ENCODE measurements at places on chromosomes 5 and 9.
A peak's percentile ranks its signal among the peaks of the same experiment; 100 is the strongest.

GRCh38 chr5:145161391-145161790, 673.8 kb downstream of the PRELID2 start:
- peak; percentile 31 for DNase-seq

DNA sequence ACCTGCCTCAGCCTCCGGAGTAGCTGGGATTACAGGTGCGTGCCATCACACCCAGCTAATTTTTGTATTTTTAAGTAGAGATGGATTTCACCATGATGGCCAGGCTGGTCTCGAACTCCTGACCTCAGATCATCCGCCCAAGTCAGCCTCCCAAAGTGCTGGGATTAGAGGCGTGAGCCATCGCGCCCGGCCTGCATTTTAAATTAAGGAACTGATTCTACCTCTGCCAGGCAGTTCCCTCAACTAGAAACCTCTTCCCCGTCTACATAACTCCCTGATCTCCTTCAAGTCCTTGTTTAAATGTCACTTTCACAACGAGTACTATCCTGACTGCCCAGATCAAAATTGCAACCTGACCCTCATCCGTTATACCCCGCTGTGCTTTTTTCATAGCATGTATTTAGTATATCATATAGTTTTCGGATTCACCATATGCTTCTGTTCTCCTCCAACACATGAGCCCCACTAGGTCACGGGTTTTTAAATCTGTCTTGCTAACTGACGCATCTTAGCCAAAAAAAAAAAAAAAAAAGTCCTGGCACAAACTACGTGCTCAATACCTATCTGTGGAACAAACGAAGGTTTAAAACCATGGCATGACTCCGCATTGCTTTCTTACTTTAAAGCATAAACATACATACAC, 858 bp upstream of the SOWAHA start:
- DNase-seq = no peak

GRCh38 chr5:141558150-141558549, 60.6 kb downstream of the DIAPH1 start:
- DNase-seq = no peak

- DNase-seq = no peak
Measured at GRCh38 chr5:88544671-88545070, 276.0 kb upstream of the TMEM161B start.

DNA sequence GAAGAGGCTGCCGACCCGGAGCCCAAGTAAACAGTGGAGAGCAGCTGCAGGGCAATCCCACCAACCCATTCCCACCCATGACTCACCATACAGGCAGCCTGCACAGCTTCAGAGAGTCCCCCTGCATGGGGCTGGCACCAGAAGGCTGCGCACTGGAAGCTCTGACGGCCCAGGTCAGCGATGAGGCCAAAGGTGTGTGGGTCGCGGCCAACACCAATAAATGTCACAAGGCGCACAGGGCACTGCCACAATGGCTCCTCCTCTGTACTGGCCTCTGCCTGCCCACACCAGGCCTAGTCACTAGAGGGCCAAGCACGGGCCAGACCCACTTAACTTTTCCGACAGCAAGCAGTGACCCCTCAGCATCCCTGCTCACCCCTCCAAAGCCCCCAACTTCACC, 3.0 kb upstream of the SRA1 start:
- DNase-seq = no peak

DNA sequence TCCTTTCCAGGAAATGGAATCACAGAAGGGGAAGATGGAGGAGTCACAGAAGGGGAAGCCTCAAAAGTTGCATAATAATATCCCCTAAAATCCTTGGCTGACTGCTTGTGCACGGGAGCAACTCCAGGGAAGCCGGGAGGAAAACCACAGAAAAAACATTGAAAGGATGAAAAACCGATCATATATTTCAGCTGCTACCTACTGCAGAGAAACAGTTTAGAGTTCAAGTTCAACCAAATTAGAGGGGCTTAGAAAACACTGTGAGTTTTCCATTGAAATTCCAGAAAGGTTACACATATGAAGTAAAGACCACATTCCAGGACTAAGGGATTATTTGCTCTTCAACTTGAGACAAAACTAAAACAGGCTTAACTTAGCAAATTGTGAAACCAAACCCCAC, 37.6 kb upstream of the MTAP start:
- no peak for DNase-seq

DNA sequence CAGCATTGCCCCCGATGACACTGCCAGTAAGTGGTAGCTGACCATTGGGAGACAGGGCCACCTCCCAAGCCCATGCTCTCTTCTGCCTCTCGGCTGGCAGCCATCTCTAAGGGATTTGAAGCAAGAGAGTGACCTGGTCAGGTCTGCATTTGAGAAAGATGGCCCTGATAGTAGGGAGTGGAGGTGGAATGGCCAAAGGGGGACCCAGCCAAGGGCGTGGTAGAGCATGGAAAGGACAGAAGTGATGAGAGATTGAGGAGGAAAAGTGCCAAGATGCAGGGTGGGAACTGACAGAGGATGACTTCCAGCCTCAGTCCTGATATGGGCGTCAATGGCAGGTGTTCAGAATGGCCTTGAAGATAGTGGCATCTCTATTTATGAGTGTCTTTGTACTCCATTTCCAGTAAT, 9.0 kb downstream of the ABL1 start:
- DNase-seq = no peak

GRCh38 chr5:124790895-124791732, 44.7 kb upstream of the ZNF608 start:
- peak; percentile 49 for DNase-seq

- no peak for DNase-seq
Measured at GRCh38 chr9:133105461-133105770, 15.6 kb downstream of the RALGDS start.

GRCh38 chr5:3237276-3237868, 358.3 kb upstream of the IRX1 start:
- no peak for DNase-seq

GRCh38 chr5:158937381-158937952, 162.2 kb downstream of the EBF1 start:
- DNase-seq = no peak

- no peak for DNase-seq
Measured at GRCh38 chr5:170186856-170187255, 45.9 kb upstream of the C5orf58 start.

DNA sequence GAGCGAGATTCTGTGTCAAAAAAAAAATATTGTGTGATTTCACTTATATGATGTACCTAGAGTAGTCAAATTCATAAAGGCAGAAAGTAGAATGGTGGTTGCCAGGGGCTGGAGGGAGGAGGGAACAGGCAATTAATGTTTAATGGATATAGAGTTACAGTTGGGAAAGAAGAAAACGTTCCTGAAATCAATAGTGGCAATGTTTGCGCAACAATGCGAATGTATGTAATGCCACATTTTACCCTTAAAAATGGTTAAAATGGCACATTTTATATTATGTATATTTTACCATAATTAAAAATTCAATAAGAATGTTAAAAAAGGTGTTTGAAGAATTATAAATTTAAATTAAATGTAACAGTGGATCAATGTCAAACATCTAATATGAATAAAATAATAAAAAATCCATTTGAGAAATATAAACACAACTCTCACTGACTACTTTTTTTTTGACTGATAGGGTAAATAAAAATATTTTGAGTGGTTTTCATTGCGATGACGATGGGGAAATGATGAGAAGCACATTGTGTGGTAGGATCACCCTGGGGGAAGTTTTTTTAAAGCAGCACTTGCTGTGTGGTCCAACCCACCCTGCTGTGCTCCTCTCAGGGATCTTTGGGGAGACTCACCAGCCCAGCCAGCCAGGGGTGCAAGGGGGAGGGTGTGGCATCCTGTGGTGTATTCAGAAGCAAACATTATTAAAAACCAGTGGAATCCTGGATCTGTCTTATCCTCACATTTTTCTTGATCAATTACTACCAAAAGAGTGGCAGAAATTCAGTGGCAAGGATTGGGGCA, 4.3 kb downstream of the FYB1 start:
- no peak for DNase-seq

GRCh38 chr9:125145425-125145824, 2.1 kb upstream of the SCAI start:
- DNase-seq = no peak

GRCh38 chr5:122981846-122982245, 54.7 kb downstream of the PPIC start:
- DNase-seq = no peak

GRCh38 chr9:7770111-7770510, 29.5 kb downstream of the DMAC1 start:
- no peak for DNase-seq

- DNase-seq = no peak
Measured at GRCh38 chr5:167696558-167697314, 594.7 kb upstream of the WWC1 start.

GRCh38 chr9:78031893-78032729, 500 bp upstream of the GNAQ start:
- peak; percentile 87 for DNase-seq

- no peak for DNase-seq
Measured at GRCh38 chr5:180069589-180070247, 1.8 kb downstream of the RNF130 start.

- DNase-seq = no peak
Measured at GRCh38 chr5:153496835-153497234, 6.4 kb downstream of the GRIA1 start.

DNA sequence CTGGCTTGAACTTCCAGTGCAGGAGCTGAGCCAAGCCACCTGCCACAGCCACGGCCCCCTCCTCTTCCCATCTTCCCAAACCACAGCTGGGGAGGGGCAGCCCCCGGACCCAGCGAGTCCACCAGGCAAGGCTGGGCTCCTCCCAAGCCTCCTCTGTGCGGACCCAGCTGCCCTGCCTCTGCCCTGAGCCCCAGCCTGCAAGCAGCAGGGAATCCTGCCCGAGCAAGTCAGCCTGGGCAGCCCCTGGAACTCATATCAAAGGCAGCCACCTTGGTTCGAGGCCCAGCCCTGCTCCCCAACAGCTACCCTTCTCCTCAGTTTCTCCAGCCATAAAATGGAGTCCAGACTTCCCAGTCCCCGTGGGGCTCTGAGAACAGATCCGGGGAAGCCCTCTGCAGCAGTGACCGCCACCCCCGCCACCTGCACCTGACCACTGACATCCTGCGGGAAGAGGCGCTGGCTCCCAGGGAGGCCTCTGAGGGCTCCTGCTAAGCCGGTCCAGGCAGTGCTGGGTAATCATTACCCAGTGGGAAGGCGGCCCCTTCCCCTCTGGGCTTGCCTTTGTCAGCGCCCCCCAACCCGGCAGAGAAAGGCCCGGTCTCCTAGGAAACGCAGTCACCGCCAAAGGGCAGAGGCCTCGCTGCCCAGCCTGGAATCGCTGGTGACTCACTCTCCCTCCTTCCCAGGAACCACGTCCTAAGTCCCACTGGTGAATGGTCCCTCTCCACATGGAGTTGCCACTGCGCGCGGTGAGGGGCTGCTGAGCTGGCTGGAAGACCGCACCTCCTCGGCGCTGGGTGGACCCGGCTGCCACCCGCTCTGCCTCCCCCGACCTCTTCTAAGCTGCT, 1.5 kb downstream of the VAV2 start:
- peak; percentile 19 for DNase-seq

- no peak for DNase-seq
Measured at GRCh38 chr9:90423661-90424193, 218.9 kb downstream of the DIRAS2 start.

DNA sequence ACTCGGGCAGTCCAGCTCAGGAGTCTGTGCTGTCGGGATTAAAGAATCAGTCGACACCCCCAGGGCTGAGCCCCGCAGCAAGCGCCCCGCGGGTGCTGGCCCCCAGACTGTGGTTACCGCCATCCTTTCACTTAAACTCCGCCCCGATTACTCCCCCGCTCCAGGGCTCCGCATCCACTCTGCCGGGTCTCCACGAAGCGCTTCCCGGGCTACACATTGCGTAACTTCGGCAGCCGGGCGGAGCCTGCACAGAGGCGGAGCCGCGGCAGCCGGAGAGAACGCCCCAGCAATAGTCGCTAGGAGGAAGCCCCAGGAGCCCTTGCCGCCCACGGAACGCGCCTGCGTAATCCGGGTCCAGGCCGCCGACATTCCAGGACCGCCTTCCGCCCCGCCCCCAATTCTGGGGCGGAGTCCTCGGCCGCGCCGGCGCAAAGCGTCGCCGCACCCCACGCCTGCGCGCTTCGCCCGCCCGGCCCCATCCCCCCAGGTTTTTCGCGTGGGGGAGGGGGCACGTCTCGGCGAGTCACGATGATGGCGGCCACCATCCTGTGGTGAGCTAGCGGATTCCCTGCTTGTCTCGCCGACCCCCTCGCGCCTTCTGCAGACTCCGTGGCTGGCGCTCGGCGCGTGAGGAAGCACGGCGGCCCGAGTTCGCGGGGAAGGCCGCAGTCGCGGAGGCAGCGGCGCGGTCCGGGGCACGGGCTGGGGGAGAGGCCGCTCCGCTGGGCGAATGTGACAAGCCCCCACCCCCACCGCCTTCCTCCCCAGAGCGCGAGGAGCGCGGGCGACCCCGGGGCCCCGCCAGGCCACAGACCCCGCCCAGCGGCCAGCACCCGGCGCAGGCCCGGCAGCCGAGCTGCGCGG, at the start of gene RAD23B:
TSS of gene RAD23B (plus strand) at position 521 of the 864 bp plus-strand sequence. CDS start 351 bp downstream, outside the sequence.
- peak; percentile 98 for DNase-seq

- no peak for DNase-seq
Measured at GRCh38 chr5:72451741-72452505, 55.3 kb downstream of the ZNF366 start.

- DNase-seq = no peak
Measured at GRCh38 chr9:111078391-111079038, 40.2 kb upstream of the LPAR1 start.

DNA sequence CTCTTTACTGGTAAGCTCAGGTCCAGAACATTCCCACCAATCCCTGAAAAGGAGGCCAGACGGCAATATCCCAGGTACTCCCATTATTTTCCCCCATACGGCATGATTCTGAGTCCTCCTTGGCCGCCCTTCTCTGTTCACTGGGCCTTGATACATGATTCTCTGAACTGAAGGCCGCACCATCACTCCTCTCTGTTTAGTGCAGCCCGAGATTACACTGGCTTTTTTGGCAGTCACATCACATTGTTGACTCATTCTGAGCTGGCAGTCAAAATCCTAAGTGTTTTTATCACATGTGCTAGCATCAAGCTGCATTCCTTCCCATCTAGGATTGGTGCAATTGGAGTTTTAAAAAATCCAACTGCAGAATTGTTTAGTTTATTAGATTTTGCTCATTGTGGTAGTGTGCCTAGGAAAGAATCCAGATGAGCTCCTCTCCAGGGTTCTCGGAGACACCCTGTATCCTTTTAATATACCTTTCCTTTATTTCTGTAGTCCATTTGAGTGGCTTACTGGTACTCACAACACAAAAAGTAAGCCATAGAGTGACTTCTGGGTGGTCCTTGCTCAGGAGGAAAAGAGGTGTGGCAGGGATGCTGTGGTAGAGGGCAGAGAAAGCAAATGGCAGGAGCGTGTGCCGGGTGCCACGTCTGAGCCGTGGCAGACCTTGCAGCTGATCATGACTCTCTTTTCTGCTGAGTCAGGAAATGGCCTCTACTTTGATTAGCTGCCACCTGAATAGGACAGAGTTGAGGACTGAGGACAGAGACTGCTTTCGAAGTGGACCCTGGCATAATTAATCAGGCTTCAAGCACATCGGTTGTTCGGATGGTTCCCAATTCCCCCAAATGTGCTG, 121.1 kb upstream of the IL12B start:
- no peak for DNase-seq

GRCh38 chr9:117098331-117098730, 316.5 kb downstream of the ASTN2 start:
- DNase-seq = no peak

DNA sequence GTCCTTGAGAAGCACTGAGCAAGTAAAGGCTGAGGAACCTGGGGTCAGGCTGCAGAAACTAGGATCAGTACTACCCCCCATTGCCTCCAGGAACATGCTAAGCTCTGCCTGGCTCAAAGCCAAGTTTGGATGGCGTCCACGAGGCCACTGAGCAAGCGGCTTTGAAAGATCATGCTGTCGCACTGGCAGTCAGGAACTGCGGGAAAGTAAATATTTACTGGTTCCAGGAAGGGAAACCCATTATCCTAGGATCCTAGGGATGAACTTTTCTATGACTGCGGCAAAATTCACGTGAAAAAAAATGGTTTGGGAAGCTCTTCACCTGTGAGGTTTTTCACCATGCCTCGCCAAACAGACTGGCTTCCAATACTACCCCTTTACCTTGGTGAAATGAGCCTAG, 75.3 kb upstream of the PJA2 start:
- DNase-seq = peak; percentile 94

All from COR-L47 (cell line).